ENCODE measurements at places on chromosomes 7 and 10.

DNA sequence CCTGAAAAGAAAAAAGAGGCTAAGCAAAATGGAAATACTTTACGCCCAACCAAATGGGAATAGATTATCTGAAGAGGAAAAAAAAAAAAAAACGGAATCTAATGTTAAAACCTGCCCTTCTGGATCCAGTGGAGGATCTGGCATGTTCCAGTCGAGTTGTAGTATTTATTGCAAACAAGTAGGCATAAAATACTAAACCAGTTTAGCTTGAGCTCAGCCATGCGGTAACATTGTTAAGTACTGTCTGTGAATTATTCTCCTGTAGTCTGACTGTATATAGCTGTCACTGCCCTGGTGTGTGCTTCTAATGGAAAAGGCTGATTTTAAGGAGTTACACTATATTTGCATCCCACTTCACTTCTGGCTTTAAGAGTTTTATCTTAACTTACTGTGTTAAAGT, 40.3 kb downstream of the CELF2 start:
- no peak for DNase-seq

DNA sequence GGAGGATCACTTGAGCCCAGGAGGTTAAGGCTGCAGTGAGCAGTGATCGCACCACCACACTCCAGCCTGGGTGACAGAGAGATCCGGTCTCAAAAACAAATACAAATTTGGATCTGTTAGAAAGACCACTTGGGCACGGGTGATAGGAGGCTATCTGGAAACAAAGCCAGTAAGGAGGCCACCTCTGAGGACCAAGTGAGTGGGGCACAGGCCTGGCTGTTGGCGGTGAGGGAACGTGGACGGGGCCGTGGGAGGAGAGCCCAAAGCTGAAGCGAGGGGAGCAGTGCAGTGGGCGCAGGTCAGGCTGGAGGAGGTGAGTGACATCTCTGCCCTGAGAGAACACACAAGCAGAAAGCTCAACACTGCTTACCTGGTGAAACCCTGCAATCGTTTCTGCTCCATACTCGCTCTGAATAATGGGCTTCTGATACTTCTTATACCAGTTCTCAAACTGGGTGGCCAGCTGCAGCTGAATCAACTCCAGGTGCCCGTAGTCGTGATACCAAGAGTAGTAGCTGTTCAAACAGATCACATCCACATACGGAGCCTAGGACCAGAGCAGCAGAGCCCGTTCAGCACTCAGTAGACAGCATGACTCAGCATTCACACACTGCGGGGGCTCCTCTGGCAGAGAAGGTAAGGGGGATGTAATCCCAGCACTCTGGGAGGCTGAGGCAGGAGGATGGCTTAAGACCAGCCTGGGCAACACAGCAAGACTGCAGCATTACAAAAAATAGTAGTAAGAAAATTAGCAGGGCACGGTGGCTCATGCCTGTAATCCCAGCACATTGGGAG, 14.5 kb downstream of the GUSB start:
- no peak for DNase-seq

DNA sequence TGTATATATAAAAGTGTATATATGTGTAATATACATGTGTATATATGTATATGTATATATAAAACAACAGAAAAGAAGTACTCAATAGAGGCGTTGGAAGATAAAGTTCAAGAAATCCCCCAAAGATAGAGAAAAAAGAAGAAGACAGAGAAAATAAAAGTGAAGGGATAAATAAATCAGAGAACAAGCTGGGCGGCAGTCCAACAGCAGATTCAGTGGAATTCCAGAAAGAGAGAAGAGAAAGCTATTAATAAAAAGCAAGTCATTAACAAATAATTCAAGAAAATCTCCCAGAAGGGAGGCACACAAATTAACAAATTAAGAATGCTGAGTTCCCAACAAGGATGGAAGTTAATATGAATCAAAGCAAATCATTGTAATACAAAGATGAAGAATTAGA, 59.3 kb upstream of the RNF148 start:
- DNase-seq, result no peak

DNA sequence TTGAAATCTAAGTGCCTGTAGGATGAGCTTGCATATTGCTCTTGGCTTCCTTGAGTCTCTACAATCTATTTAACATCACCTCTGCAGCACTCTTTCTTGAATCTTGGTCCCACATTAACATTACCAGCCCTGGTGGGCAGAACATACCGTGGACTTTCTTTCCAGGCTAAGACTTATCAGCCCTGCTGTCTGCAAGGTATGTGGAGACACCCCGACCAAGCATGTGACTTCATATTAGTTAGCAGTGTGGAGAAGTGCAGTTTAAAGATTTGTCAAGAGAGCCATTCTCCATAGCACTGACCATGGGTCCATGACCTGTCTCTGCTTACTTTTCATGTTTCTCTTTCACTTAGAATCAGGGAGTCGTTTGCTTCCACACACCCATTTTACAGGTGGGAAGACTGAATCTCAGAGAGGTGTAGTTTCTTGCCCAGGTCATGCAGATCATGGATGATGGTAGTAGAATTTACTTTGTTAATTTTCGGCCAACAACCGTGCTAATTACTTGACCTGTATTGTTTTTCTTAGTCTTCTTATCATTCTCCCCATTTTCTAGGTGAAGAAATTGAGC, 6.0 kb downstream of the CCNY start:
- DNase-seq, result no peak

DNA sequence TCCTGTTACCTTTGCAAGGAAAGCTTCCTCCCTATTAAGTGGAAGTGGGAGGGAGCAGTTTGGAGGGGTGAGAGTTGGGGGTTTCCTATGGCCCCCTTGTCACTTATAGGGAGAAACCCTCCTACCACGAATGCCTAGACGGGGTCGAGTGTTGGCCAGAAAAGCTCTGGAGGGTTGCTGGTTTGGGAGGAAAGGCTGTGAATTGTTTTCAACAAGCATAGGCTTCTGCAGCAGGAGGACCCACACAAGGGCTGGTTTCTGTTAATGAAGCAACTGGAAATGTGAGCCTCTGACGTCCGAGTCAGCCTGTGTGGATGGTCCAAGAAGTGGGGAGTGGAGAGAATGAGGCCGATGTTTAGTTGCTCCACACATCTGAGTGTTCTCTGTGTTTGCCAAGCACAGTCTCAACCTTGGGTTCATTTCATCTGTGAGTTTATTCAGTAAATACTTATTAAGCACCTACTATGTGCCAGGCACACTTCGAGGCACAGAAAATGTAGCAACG, 37.3 kb upstream of the LEP start:
- no peak for DNase-seq

DNA sequence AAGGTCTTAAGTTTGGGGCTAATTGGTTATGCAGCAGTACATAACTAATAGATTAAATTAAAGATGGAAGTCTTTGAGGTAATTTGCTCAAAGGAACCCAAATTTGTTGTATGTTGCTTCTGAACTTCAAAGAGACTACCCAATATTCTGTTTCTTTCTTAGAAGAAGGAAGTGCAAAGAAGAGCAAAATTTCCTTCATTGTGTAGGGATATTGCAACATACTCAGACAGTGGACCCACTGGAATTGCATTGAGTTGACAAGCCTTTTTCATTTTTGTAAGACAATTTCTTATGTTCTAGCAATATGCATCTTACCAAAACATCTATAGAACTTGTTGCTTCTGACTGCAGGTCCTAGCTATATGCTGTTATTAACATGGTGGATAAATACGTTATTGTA, 527.8 kb downstream of the SH2D4B start:
- no peak for DNase-seq

GRCh38 chr7:28674359-28674782, 262.1 kb downstream of the CREB5 start:
- DNase-seq, result no peak

GRCh38 chr10:62740885-62741745, 63.4 kb upstream of the ADO start:
- DNase-seq, result no peak

- DNase-seq, result no peak
These were observed 570.3 kb downstream of the DNAJB6 start for GRCh38 chr7:157907091-157907490.

DNA sequence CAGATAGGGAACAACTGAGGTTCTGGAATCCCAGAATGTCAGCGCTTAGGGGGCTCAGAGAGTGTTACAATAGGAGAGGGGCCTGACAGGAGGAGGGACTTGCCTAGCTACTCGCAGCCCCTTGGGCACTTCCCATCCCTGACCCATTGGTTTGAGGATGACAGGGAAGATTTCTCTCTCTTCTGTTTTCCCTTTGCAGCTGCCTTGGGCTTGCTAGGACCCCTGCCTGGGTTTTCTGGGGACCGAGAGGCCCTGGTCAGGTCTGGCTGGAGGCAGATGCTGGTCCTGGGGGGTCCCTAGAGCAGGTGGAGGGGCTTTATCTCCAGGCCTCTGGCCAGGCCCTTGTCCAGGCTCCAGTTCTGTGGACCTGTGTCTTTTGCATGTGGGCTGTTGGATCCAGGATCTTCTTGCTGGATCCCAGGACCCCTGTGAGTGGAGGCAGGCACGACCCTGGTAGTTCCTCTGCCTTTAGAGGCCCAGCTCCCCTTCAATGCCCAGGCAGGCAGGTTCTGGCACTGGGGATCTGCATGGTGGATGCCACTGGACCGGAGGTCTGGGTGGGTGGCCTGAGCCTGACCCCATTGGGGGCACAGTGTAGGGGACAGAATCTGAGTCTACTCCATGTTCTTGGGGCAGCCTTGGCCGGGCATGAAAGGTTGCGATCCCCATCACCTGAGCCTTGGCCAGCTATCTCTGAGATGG, 26.9 kb downstream of the RAMP3 start:
- no peak for DNase-seq

DNA sequence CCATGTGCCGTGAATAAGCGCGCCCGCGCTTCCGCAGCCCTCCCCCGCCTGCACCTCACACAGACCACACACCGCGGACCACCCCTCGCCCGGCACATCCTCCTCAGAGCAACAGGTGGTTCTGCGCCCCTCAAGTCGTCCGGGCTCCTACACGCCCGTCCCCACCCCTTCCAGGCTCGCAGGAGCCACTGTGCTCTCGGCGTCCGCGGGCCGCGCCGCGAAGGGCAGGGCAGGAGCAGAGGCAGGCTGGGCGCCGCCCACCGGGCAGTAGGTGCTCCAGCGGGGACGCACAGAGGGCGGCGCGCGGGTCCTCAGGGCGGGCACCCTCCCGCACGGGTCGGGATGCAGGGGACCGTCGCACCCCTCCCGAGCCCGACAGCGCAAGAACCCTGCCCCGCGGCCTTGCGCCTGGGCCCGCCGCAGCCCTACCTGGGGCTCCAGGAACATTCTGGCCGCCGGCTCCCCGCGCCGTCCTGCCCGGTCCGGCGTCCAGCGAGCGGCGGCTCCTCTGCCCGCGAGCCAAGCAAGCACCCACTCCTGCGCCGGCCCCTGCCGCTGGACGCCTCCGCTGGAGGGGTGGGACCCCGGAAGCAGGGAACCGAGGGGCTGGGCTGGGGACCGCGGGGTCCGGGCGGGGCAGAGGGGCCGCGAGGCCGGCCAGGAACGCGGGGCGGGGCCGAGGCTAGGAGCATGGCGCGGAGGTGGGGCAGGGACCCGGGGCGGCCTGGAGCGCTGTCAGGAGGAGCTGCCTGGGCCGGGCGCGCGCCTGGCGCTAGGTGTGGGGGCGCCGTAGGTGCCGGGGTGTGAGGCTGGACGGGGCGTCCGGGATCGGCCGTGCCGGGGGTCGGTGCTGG, 37.4 kb downstream of the RASGEF1A start:
- DNase-seq, result no peak

- no peak for DNase-seq
These were observed 74.0 kb downstream of the ARID5B start for GRCh38 chr10:61975391-61975932.
